Adrenal gland (tissue), 19 donors: ENCODE measurements at places on chromosomes 1 and 21. TPM values are rescaled to one million over a fixed set of nuclear protein-coding genes. Genes with fewer than 3 reads are reported as not detected.

Gene S100A4
- 742 TPM for polyA plus RNA-seq

Gene MCOLN3
- 11.3 TPM for polyA plus RNA-seq

Gene CCDC24
- 52.5 TPM for polyA plus RNA-seq

Gene SLC30A10
- polyA plus RNA-seq, result 0.17 TPM

Gene PRR9
- not detected for polyA plus RNA-seq

Gene FMO2
- 24.3 TPM for polyA plus RNA-seq

Gene RNU1-1
- polyA plus RNA-seq, result not detected

Gene CELSR2
- polyA plus RNA-seq, result 1.7 TPM

Gene RBBP5
- polyA plus RNA-seq, result 4.7 TPM

Gene MAP10
- 0.97 TPM for polyA plus RNA-seq

Gene NGF
- polyA plus RNA-seq, result 1.5 TPM

Gene GPR25
- polyA plus RNA-seq, result not detected

Gene TLR5
- 2.0 TPM for polyA plus RNA-seq

Gene GNG4
- polyA plus RNA-seq, result 9.7 TPM

Gene C1orf87
- not detected for polyA plus RNA-seq

Gene DIO1
- 0.03 TPM for polyA plus RNA-seq

Gene GJA8
- not detected for polyA plus RNA-seq

Gene ZC3H12A
- polyA plus RNA-seq, result 11.8 TPM

Gene SPATA17
- polyA plus RNA-seq, result 4.2 TPM

Gene RGS4
- 48.5 TPM for polyA plus RNA-seq

Gene GRIK1
- polyA plus RNA-seq, result 14.6 TPM

Gene PDE4B
- 1.2 TPM for polyA plus RNA-seq

Gene BSND
- polyA plus RNA-seq, result not detected

Gene KPRP
- not detected for polyA plus RNA-seq

Gene PLA2G4A
- 4.2 TPM for polyA plus RNA-seq

Gene CD55
- polyA plus RNA-seq, result 79.4 TPM
